ENCODE measurements at places on chromosomes 6 and 20.

GRCh38 chr6:33886673-33887144 lies 82.9 kb upstream of the MLN start:
- peak; percentile 34 for DNase-seq

DNA sequence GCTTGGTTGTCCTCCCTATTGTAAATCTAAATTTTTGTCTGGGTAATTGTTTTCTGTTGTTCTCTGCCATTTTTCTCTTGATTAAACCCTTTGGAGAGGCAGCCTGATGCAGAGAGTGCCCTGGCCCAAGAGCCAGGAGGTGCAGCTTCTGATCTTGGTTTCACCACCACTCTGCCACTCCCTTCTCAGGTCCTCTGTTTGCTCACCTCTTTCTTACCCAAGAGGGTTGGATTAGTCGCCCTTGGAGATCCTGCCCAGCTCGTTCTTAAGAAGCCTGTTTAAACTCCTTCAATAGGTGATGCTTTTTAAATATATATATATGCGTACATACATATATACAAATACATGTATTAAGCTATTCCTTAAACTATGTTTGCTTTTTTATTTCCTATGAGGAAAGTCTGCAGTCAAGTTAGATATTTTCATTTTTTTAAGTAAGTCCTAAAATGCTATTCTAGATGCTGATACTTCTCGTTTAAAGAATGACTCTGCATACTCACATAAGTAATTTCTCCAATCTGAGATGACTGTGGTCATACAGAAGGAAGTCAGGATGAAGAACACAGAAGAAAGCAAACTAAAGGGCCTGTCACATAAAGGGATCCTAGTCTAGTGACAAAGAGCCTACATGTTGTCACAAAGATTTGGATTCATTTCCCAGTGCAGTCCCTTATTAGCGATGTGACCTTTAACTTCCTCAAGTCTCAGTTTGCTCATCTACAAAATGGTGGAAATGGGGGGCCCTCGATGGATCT lies 19.9 kb downstream of the TPD52L1 start:
- no peak for DNase-seq

DNA sequence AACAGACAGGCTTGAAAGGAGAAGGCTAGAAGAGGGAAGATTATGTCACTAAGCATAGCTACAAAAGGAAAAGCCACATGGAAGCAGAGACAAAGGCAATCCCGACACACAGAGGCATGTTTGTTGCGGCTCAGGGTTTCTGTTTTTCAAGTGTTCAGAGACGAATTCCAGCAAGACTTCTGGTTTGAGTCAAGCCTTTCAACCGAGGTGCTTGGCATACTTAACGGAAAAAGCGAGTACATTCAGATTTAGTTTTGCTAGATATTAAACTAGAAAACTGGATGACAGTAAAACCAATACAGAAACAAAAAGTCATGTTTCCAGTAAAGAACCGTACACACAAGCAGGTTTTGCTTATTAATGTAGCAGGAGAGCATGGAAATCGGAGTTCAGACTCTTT lies 27.2 kb downstream of the MCUR1 start:
- no peak for DNase-seq

DNA sequence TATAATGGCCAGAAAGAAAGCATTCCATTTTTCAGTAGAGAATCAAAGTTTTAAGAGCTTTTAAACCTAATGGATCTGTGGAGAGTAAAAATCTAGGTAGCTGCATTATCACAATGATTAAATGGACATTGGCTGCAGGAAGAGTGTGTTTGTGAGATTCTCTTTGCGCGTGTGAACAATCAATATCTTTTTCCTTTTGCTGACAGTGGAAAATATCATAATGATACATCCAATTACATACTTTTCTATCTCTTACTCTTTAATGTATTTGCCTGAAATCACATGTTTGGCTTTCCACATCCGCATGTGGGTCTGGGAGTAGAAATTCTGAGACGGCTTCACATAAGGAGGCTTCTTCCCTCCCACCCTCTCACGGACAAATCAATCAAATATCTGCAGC lies 69.8 kb upstream of the DUSP22 start:
- no peak for DNase-seq

GRCh38 chr20:35192118-35192872 lies 20.4 kb downstream of the PROCR start:
- DNase-seq: no peak

- DNase-seq: no peak
Measured at GRCh38 chr20:9066191-9066590, 2.7 kb upstream of the PLCB4 start.

DNA sequence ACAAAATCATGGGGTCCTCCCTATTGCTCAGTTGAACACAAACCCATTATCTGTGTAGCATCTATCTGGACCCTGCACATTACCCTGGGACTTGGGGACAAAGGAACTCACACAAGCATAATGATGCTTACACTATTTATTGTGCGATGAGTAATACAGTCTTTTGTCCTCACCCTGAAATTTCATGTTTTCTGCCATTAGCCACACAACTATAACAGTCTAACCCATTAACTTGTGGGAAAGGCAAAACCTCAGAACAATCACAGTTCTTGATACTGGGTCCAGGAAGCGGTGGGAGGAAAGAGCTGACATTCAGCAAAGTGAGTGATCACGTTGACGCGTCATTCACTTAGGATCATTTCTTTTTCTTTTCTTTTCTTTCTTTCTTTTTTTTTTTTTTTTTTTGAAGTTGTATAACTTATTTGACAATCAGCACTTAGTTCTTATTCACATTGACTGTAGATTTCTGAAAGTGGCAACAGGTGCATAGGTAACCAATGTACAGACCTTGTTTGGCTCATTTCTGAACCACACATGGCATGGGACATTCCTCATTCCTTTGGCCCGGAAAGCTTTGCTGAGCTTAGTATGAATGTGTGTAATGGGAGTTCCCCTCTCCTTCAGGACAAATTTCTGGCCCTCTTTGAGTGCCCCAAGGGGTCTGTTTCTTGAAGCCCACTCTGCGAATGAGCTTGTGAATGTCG lies 94.8 kb upstream of the CNKSR3 start:
- DNase-seq: peak; percentile 14

DNA sequence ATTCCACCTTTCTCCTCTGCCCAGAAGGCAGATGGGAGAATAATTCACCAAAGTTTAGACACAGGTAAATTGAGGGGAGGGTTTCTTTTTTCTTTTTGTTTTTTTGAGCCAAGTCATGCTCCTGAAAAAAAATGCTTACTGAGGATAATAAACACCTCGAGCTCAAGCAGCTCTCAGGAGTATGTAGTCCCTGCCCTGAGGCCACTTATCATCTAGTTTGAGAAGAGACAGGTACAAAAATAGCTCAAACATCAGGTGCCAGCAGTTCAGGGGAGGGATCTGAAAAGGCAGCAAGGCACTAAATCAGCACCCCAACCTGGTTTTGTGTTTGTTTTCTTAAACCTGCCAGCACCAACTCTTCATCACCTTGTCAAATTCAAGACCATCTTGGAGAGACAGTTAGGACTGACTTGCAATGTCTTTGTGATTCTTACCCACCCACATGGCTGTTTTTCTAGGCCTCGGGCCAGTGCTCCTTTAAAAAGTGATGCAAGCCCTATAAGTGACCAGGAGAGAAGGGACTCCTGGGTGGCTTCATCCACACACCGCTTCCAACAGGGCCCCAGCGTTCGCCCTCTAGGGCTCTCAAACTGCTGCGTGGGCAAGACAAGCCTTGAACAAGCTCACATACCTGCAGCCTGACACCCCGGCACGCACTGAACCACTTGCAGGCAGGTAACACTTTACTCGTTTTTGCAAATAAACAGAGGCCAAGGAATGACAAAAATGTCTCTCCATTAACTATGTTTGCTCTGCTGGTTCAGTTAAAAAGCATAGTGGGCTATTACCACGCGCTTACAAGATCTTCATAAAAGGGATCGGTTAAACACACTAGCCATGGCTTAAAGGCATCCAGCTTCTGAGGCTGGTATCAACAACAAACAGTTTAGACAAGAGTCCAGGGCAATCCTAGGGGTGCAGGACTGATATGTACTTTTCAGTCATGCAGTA lies 13.9 kb downstream of the JAG1 start:
- no peak for DNase-seq

DNA sequence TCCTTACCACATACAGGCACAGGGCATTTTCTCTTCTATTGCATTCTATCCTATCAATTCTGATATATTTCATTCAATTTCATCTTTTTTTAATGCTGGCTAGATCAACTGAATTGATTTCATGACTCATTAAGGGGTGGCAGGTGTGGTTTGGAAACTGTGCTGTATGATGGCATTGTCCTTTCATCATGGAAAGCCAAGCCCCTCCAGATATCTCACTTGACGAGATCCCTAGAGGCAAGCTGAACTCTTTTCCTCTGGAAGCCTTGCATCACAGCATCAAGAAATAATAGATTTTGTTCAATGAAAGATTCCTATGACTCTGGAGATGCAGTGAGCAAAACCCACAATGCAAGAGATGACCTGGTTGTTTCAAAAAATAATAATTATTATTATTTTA lies 401.2 kb downstream of the PREX1 start:
- DNase-seq: no peak

DNA sequence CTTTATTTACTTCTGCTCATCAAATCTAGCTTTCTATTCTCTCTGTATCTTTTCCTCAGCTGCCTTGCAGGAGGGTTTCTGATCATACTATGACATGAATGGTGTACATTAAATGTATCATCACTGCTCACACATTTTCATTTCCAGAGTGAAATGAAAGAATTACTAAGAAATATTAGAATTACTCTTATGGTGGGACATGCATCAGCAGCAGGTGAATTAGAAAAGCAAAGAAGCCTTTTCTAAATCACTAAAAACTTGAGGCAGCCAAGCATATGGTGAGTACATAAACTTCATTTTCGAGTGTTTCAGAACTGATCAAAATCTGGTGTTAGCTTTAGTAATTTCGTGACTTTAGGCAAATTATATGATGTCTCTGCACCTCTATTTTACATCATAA lies 23.6 kb downstream of the IL17A start:
- DNase-seq: no peak

GRCh38 chr20:63100174-63100925 lies 93.6 kb upstream of the BHLHE23 start:
- DNase-seq: no peak

GRCh38 chr20:43508106-43508505 lies 609 bp downstream of the L3MBTL1 start:
- no peak for DNase-seq

DNA sequence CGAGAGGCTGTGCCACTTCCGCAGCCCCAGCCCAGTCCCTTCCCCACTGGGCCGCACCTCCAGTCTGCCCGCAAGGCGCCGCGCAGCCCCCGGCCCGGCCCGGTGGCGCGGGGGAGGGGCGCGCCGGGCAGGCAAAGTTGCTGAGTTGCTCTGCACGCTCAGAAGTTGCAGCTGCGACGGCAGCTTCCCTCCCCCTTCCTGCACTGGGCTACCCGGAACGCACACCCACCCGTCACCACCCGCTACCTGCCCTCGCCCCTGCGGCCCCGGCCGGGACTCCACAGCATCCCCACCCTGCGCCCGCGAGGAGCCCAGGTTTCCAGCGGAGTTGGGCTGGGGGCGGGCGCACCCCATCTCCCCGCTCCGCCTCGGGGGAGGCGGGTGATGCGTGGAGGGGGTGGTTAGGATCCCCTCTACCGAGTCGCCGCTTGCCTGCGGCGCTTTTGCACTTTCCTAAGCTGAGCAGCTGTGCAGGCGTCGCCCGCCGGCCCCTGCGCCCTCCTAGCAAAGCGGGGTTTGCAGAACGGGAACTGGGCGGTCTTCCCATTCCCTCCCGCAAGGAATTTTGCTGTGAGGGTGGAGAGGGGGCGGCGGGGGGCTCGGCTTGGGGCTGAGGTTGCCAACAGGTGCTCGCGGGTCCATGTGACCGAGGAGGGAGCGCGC lies 55.9 kb upstream of the RREB1 start:
- peak; percentile 33 for DNase-seq

DNA sequence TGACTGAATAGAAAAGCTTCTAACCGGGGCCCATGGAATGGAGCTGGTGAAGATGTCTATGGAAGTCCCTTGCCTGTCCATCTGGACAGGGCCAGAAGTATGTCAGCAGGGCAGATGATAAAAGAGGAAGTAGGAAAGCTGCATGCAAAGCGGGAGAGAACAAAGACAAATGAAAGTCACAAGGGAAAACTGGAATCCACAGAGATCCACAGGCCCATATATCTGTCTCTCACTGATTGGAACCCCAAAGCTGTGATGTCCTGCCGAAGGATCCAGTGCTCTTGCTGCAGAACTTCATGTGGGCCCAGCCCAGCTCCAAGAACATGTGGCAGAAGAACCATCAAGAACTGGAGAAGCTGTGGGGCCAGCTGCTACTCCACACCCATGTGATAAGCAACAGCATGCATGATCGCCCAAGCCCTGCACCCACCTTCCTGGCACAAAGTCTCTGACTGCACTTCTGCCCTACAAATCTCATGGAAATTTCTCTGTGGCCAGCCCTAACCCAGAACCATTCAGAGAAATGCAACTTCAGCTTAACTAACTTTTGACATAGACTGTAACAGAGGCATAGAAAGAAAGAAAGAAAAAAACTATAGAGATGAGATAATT lies 716.0 kb downstream of the KIF16B start:
- no peak for DNase-seq

GRCh38 chr20:63094767-63095499 lies 88.2 kb upstream of the BHLHE23 start:
- no peak for DNase-seq

DNA sequence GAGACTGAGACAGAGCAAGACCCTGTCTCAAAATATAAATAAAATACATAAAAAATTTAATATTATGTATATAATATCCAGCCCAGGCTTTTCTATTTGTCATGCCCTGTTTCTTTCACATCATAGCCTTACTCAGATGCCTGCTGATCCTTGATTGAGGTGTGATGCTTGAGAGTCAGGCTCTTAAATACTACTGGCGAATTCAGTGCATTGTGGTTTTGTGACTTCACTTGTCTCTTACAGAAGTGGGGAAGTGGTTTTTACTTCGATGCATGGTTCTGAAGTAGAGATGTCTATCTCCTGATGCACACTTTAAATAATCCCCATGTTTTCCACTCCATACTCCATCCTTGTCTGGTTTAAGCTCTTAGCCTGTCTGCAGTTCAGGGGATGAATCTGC lies 29.1 kb downstream of the ASXL1 start:
- peak; percentile 70 for DNase-seq

GRCh38 chr6:42279144-42279781 lies 61.6 kb upstream of the MRPS10 start:
- peak; percentile 37 for DNase-seq

DNA sequence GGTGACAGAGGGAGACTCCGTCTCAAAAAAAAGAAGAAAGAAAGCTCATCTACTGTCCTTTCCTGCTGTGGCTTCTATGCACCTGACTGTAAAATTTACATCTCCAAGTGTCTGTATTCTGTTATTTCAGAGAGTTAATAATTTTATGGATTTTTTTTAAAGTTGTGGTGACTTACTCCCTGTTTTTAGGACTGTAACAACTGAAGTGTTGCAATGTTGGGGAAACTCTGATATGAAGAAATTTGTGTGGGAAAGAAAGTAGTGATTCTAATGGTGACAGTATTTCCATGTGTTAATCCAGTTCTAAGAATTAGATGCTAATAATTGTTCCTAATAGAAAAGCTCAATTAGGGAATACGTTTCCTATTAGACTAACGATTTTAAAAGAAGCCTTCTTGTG lies 27.4 kb downstream of the STX11 start:
- DNase-seq: no peak

DNA sequence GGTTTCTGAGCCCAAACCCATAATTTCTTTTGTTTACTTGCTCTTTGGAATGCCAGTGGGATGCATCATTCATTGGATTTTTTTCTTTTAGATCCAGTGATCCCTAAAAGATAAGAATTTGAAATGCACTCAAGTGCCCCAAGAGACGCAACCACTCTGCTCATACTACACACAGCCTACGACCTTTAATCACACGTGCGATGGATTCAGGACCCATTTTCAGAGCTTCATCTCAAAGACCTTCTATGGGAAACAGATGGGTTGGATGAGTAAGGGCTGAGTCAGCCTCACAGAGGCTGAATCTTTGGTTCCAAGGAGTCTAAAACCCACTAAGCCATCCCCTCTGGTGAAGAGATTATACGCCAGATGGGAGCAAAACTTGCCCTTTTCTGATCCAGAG lies 265.5 kb upstream of the EXOC2 start:
- no peak for DNase-seq

All from CD4-positive, alpha-beta T cell treated with Interleukin-2 at 100 ng/mL for 4 hours (primary cell).